ENCODE measurements at places on chromosomes 5 and 9. TPM values are rescaled to one million over a fixed set of nuclear protein-coding genes. Genes with fewer than 3 reads are reported as not detected.

The CDC20B gene
- total RNA-seq: 0.08 TPM

The SLC2A6 gene
- 48.2 TPM for total RNA-seq

The GALNT12 gene
- 3.3 TPM for total RNA-seq

The SPINK1 gene
- total RNA-seq: 3.0 TPM

The FRRS1L gene
- 2.3 TPM for total RNA-seq

The ALG2 gene
- total RNA-seq: 20.8 TPM

The PHF24 gene
- total RNA-seq: 0.08 TPM

GRCh38 chr5:153099328-153099727 lies 391.1 kb upstream of the GRIA1 start:
- DNase-seq: no peak

GRCh38 chr9:125642311-125642710 lies 64.7 kb downstream of the MAPKAP1 start:
- DNase-seq: no peak

DNA sequence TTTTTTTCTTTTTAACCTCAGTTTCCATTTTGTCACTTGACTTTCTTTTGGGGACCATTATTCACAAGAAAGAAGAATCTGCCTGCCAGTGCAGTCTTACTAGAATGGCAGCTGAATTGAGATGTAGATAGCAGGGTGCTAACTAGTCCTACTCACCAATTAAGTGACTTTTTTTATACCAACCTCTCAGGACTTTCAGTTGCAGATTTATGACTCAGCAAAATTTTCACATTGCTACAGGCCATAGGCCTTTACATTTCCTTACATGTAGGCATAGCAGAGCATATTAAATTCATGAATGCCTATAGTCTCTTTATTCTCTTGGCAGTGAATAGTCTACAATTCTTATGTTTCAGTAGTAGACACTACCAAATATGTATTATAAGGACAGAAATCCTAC lies 54.0 kb upstream of the FKTN start:
- no peak for DNase-seq

GRCh38 chr5:133256276-133256675 lies 204.5 kb downstream of the HSPA4 start:
- DNase-seq: no peak

DNA sequence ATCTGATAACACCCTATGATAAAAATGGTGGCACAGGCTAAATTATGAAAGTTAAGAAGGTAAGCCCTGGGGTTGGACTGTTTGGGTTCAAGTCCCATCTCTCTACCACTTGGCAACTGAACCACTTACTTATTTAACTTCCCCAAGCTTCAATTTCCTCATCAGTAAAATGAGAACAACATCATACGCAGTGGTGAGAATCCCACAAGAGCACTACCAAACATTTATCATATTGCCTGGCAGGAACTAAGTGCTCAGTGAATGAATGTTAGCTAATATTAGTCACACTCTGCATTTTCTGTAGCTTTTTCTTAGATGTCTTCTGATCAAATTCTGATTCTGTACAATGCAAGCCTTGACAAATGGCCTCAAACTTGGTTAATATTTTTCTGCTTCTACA lies 306.7 kb downstream of the EBF1 start:
- DNase-seq: no peak

- DNase-seq: no peak
Observed at GRCh38 chr9:121262953-121263352, 5.0 kb upstream of the GSN start.

DNA sequence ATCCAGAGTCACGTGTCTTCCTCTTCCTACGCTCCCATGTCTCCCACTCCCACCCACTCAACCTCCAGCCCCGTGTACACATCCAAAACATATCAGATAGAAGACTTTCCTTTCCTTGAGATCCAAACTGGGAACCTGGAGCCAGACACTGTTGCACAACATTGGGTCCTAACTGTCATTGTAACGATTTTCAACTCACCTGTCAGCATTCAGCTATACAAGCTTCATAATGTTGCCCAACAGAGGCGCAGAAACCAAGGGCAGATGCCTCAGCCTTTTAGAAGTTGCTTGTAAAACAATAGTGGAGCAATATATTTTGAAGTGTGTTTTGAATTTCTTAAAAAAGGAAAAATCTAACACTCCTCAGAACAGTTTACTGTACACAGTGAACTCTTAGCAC lies 84.9 kb upstream of the GLIS3 start:
- DNase-seq: no peak

DNA sequence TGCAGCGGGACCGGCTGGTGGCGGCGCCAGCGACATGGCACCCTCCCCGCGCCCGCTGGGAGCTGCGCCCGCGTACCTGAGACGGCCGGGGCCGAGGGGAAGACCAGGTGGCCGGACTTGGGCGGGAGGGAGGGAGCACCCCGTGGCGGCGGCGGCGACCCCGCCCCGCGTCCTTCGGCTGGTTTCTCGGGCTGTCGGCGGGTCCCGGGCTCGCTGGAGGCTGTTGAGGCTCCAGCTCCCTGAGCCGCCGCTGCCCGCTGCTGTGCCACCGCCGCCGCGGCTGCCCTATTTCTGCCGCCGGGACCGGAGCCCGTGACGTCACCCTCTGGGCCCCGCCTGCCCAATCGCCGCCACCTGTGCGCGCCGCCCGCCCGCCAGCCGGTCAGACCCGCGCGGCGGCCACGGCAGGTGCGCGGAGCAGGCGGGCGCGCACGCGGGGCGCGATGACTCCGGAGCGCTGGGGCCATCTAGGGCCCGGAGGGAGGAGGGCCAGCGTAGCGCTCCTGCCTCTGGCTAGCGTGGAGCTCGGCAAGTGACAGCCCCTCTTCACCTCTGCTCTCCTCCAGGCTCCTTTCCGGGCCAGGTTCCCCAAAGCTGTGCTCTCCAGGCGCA lies at the start of gene FSTL4:
FSTL4 (minus strand) TSS at position 293 of the 612 bp plus-strand sequence.
- DNase-seq: no peak

DNA sequence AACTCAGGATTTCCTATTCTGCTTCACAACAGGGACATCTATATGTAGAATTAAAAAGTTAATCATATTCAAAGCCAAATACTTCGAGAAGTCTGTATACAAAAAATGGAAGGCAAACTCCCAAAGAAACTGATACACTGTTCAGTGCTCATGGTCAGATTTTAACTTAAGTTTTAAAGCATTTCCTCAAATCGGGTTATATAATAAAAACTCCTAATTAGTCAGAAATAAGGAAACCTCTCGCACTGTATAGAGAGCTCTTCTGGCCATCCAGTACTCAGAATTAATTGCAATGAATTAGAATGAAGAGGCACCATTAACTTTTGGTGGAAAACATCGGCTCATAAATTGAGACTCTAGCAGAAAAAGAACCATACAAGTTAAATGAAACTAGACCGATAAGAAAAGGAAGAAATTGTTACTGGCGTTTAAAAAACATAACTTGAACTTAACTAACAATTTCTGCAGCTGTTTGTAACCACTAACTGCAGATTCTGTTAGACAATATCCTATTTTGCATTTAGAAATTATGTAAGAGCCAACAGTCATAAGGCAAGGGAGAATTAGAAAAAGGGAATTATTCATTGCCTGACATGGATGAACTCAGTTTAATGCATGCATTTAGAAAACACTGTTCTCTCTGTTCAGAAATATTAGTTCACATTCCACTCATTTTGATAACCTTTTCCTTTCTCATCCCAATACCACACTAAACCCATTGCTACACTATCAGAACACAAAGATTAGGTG lies 96.6 kb downstream of the FNBP1 start:
- DNase-seq: no peak

GRCh38 chr5:128093368-128093767 lies 9.8 kb downstream of the SLC12A2 start:
- no peak for DNase-seq

DNA sequence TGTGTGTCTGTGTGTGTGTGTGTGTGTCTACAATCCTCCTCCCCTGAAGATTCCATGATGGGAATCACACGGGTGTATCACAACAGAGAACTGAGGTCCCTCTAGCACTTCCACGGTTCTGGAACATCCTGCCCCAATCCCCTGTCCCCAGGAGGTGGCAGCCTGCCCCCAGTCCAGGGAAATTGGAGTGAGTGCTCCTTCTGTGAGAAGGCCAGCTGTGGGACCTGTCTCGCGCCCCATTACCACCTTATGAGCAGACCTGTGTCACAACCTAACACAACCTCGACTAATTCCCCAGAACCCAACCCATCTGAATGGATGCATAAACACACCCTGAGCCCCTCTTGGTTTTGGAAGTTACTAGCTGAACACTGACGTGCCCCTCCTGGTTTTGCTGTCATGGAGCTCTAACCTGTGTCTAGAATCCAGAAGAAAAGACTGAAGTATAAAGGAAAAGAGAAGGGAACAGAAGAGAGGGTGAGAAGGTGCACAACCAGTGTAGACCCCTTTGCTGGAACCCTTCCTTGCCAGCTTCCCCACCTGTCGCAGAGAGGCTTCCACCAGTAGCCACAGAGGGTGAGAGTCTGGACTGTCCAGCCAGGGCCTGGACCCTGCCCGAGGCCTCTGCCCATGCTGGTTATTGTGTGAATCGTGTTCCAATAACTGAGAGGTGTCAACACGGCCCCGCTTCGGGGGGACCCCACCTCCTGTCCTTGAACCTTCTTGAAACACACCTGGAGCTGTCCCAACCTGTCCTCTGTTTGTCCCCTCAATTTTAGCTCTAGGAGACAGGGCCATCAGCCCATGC lies 3.4 kb downstream of the BTNL9 start:
- DNase-seq: peak; percentile 15
